ENCODE measurements at places on chromosomes 12 and 14.

GRCh38 chr12:109544955-109545531, 28.3 kb downstream of the MMAB start:
- peak; percentile 20 for DNase-seq

- no peak for DNase-seq
Observed at GRCh38 chr12:93072340-93072739, 143.2 kb upstream of the EEA1 start.

DNA sequence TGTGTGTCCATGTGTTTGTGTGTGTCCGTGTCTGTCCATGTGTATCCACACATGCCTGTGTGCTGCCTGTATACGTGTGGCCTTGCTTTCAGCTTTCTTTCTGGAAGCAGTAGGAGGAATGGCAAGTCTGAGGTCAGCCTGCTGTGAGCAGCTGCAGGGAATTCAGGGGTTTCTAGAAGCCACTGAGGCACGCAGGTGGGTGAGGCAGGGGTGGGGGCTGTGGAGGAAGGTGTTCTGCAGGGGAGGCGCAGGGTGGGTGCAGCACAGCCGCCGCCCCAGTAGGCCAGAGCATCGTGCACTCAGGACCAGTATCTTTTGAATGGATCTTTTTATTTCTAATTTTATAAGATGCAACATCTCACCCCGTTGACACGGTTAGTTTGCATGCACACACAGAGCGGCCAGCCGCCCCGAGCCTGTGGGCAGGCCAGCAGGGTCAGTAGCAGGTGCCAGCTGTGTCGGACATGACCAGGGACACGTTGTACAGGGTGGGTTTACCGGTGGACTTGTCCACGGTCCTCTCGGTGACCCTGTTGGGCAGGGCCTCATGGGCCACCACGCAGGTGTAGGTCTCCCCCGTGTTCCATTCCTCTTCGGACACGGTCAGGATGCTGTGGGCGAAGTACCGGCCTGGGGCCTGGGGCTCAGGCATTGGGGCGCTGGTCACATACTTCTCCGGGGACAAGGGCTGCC, 327.7 kb downstream of the TMEM121 start:
- no peak for DNase-seq

DNA sequence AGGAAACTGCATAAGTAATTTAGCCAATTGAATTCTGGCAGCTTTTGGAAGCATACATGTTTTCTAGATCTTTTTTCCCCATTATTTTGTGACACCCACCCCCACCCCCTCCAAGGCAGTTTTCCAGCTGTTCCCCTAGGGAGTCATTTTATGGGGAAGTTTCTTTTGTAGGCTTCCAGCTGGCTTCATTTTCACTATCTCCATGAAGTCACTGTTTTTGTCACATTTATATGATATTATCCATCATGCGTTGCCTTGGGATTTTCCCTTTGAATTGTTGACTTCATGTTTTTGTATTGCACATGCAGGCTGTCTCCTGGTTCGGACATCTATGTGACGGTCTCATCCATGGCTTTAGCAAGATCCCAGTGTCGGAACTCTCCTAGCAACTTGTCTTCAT, 233.6 kb upstream of the RGS6 start:
- DNase-seq = no peak

DNA sequence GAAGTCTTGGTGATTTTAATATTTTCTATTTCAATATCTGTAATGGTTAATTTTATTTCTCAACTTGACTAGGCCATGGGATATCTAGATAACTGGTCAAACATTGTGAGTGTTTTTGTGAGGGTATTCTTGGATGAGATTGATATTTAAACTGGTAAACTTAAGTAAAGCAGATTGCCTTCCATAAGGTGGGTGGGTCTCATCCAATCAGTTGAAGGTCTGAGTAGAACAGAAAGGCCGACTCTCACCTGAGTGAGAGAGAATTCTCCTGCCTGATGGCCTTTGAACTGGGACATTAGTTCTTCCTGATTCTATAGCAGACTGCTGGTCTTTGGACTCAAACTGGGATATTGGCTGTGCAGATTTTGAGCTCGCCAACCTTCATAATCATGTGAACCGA, 36.3 kb downstream of the OTOGL start:
- DNase-seq = no peak

GRCh38 chr14:26217778-26218177, 380.1 kb downstream of the NOVA1 start:
- no peak for DNase-seq

DNA sequence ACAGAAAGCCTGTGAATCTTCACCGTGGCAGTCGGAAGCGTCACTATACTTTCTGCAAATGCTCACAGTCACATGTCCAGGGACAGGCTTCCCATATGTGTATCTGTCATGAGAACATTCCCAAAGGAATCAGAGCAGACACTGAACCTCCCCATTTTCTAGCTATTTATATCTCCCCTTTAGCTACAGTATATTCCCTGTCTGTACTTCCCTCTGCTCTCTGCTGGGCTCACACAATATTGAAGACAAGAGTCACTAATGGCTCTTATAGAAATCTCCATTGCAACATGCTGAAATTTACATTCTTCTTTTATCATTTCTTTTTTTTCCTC, 8.2 kb downstream of the A2M start:
- no peak for DNase-seq

GRCh38 chr14:101845496-101845895, 84.0 kb downstream of the PPP2R5C start:
- DNase-seq = no peak

GRCh38 chr12:57765003-57765697, 1.7 kb downstream of the CYP27B1 start:
- peak; percentile 96 for DNase-seq

- DNase-seq = no peak
Observed at GRCh38 chr14:46653031-46653755, 1.6 kb upstream of the RPL10L start.

DNA sequence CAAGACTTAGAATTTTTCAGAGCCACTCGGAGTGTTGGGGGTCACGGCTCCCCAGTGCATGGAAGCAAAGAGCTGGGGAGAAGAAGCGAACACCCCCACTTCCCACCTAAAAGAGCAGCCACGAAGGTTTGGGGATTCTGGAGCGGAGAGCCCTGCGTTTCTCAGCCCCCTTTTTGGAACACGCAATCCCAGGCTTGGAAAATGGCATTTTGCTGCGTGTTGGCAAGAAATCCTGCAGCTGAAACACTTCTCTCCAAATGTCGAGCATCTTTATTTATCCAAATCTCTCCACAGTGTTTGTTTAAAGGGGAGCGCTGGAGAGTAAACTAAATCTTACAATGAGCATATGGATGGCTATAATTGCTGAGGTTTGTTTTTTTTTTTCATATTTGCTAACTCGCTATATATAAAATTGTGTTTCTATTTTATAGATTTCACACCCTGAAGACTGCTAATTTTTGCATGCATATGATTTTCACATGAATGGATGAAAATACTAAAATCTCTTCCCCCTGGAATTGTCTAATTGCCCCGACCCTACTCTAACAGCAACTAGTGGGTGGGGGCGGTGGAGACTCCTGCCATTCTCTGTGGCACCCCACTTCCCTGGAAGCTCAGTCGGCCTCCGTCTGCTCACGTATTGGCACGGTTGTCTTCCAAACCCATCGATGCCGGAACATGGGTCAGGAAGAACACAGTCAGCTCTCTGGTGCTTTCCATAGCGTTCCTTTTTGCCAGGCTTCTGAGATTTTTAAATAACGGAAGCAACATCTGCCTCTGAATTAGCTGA, 120.5 kb downstream of the GCH1 start:
- DNase-seq = no peak

GRCh38 chr14:25658988-25659387, 609.0 kb upstream of the STXBP6 start:
- no peak for DNase-seq

- no peak for DNase-seq
Observed at GRCh38 chr12:93333054-93333453, 44.7 kb upstream of the NUDT4 start.

GRCh38 chr12:49979791-49980190, 7.0 kb downstream of the AQP6 start:
- DNase-seq = no peak

DNA sequence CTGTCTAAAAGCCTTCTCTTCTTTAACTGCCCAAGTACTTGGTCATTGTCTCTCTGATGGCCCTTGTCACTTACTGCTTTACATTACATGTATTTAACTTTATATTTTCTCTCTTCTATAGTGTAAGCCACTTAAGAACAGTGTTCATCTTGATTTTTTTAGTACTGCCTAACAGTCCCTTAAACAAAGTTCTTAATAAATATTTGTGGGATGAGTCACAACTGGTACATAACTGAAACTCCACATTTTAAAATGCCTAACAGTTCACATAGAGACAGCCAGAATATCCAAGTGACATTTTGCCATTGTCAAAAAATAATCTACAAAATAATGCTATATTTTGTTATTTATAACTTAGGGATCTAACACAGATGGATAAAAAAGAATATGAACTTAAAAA, 146.6 kb downstream of the STXBP6 start:
- no peak for DNase-seq

DNA sequence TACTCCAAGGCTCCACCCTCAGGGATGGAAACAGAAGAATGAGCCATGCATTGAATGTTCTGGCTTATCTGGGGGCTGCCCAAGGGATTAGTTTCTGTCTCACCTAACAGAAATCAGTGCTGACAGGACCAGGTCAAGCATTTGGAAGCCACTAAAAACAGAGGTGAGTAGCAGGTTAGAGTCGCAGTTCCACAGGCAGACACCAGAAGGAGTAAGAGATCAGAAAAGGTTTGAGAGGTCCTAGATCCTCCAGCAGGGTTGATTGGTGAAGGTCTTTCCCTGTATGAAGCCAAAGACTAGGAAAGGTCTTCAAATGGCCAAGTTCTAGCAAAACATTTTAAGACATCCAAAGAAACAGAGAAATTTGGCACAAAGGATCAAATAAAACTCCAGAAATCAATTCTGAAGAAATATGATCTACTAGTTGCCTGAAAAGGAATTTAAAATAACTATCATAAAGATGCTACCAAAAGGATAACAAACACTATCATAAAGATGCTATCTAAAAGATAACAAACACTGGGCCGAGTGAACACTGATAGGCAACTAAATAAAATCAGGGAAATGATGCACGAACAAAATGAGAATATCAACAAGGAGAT, 19.5 kb upstream of the TTC9 start:
- no peak for DNase-seq

- DNase-seq = no peak
Observed at GRCh38 chr12:116053479-116054200, 223.9 kb downstream of the MED13L start.

GRCh38 chr12:119613319-119613936, 19.9 kb downstream of the TMEM233 start:
- DNase-seq = no peak

- DNase-seq = no peak
Observed at GRCh38 chr12:21340403-21340802, 5.7 kb upstream of the SLCO1A2 start.

GRCh38 chr12:60210756-60211155, 614.9 kb downstream of the SLC16A7 start:
- DNase-seq = no peak

GRCh38 chr14:92711976-92712653, 36.3 kb downstream of the LGMN start:
- no peak for DNase-seq

GRCh38 chr12:70644861-70645260, 7.6 kb upstream of the PTPRB start:
- DNase-seq = no peak

- DNase-seq = no peak
Observed at GRCh38 chr14:105926373-105927095, 400.2 kb downstream of the TMEM121 start.

DNA sequence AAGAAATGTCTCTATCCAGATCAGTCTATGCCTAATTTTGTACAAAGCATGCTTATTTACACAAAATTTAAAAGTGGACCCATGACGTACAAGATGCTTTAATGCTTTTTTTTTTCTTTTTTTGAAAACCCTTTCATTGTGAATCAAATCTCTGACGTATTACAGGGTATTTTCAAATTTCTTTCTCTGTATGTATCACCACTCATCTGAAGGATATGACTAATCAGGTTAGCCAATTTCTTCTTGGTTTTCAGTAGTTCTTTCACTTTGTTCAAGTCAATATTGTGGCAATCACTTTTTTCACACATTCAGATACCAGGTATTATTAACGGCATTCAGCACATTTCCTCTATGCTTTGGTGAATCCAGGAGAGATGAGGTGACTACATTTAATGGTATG, 685.3 kb downstream of the TRHDE start:
- no peak for DNase-seq

- no peak for DNase-seq
Observed at GRCh38 chr14:55245657-55246268, 25.5 kb upstream of the FBXO34 start.

DNA sequence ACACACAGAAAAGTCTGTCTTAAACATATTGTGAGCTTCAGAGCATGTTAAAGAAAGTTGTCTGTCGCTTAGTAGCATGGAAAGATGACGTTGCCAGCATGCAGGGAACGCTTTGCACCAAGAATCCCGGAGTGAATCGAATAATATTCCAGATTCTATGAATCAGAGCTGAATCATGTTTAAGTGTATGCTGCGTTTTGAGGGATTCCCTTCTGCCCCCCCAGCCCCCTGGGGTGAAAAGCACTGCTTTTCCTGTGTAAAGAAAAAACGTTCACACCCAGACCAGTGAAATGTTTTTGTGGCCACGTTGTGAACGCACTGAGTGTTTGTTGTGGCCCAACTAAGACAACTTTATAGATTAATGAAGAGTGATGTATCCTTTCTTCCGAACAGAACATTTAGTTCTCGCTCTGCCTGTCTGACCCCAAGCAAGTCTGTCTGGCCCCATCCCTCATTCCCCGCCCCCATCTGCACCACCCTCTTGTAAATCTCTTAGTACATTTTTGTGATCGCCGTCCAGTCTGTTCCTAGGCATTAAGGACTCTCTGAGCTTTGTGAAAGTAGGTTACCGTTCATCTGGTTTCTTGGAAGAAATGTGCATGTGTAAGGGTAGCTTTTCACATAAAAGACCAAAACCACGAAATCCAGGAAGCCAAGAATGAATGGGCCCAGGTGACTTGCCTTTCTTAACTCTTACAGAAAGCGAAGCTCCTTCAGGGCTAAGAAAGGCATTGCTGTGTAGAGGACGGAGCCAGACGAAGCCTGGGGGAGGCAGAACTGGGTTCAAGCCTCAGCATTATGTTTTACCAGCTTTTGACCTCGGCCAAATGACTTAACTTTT, 103.0 kb downstream of the SAMD4A start:
- peak; percentile 47 for DNase-seq

DNA sequence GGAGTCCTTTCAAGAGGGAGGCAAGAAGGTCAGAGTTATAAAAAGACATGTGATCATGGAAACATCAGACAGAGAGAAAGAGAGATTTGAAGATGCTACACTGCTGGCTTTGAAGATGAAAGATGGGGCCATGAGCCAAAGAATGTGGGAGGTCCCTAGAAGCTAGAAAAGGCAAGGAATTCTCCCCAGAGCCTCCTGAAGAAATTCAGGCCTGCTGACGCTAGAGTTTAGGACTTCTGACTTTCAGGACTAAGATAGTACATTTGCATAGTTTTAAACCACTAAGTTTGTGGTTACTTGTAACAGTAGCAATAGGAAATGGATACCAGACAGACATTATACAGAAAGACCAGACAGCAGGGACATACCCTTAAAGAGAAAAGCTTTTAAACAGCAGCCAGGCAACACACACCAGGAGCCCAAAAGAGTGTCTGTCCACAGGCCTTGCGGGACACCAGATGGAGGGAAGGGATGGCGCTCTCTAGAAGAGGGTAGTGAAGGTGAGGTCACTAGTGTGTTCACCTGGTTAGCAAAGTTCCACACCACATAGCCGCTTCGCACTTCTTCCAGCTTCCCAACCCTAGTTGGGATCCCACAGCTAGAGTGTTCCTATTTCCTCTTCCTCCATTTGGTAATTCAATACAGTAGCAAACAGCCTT, 29.7 kb upstream of the CEBPE start:
- no peak for DNase-seq
